Osteocyte (in vitro differentiated cells): ENCODE measurements at places on chromosomes 4 and X.

- DNase-seq = no peak
Observed at GRCh38 chr4:73440653-73441052, 4.6 kb downstream of the AFP start.

DNA sequence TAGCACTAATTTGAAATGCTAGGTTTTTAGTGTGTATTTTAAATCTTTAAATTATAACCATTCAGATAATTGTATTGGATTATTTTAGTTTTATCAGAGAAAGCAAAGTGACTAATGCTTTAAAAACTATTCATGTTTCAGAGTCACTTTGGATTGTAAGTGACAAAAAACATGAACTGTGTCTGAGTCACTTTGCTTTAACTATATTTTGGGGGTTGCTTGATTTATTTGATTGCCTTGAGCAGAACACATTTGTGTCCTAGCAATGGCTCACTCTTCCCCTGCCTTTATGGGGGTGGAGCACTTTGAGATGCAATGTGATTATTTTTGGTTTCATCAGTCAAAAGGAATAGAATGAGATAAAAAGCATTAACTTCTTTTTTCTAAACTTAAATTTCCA is 188.4 kb upstream of the ARX start:
- DNase-seq = no peak

GRCh38 chrX:3465017-3465416 is 118.6 kb upstream of the MXRA5 start:
- no peak for DNase-seq

- DNase-seq = no peak
Observed at GRCh38 chr4:52868133-52868532, 6.0 kb downstream of the RASL11B start.

DNA sequence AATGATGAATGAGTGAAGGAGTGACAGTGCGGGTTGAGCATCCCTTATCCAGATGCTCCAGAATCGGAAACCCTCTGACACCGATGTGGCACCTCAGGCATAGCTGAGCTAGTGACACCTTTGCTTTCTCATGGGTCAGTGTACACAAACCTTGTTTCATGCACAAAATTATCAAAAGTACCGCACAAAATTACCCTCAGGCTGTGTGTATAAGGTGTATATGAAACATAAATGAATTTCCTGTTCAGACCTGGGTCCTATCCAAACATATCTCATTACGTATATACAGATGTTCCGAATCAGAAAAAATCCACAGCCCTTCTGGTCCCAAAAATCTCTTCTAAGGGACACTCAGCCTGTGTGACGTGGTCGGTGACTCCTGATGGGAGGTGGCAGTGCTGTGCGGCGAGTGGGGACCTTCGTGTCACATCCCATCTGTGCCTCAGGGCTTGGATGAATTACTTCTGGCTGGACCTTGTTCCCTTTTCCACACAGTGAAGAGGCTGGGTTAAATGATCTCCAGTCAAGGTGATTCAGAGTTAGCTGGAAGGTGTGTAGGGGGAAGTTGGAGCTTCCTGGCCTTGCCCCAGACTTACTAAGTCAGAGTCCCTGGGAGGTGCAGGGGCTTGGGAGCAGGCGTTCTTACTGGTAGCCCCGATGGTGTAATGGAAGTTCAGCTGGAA is 18.8 kb downstream of the RGS12 start:
- DNase-seq = peak; percentile 66

DNA sequence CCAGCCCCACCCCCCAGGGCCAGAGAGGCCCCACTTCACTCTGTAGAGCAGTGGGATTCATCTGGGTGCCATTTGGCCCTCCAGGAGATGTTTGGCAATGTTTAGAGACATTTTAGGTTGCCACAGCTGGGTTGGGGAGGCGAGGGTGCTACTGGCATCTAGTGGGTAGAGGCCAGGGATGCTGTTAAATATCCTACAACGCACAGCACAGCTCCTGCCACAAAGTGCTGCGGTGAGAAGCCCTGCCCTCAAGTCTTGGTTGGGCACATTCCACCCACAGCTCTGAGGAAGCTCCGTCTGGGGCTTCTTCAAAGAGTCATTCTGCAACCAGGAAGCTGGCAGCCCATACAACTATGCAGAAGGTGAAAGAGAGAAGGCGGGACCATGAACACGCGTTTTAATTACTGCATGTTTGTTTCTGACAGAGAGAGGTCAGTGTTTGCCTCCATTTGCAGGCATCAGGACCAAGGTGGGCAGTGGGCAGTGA is 48.1 kb upstream of the FAM9C start:
- no peak for DNase-seq

- no peak for DNase-seq
Observed at GRCh38 chrX:16524316-16524715, 125.6 kb upstream of the S100G start.
